ENCODE measurements at places on chromosomes 4 and X. TPM values are rescaled to one million over a fixed set of nuclear protein-coding genes. Genes with fewer than 3 reads are reported as not detected.

ATP8A1 gene
- 14.8 TPM for total RNA-seq

MAP9 gene
- total RNA-seq: 8.8 TPM

LONRF3 gene
- total RNA-seq: 15.1 TPM

P2RY4 gene
- 0.33 TPM for total RNA-seq

PABPC1L2B gene
- not detected for total RNA-seq

XPNPEP2 gene
- 12.8 TPM for total RNA-seq

CCKAR gene
- not detected for total RNA-seq

XAGE1B gene
- not detected for total RNA-seq

GAB3 gene
- total RNA-seq: 5.3 TPM

RUFY3 gene
- 83.6 TPM for total RNA-seq

TCEANC gene
- total RNA-seq: 5.2 TPM

ADGRA3 gene
- total RNA-seq: 45.9 TPM

All from breast epithelium (tissue), 4 donors.